ENCODE measurements at places on chromosomes 6 and 20.

GRCh38 chr6:33632558-33633039, 11.5 kb downstream of the ITPR3 start:
- DNase-seq = no peak

DNA sequence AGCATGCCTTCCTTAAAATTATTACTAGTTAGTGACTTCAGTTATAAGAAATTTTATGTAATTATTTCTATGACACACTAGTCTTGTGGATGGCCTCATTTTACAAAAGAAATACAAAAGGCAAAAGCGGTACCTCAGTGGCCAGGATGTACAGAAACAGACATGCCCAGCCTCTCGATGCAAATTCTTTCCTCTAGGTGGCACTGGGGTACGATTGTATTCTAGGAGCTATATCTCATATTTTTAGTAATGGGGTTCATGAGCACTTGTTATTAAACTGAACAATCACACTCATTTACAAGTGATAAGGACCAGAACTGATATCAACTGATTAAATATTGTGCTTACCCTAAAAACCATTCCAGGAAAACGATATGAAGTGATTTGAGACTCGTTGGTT, 59.8 kb downstream of the SOD2 start:
- peak; percentile 53 for DNase-seq

DNA sequence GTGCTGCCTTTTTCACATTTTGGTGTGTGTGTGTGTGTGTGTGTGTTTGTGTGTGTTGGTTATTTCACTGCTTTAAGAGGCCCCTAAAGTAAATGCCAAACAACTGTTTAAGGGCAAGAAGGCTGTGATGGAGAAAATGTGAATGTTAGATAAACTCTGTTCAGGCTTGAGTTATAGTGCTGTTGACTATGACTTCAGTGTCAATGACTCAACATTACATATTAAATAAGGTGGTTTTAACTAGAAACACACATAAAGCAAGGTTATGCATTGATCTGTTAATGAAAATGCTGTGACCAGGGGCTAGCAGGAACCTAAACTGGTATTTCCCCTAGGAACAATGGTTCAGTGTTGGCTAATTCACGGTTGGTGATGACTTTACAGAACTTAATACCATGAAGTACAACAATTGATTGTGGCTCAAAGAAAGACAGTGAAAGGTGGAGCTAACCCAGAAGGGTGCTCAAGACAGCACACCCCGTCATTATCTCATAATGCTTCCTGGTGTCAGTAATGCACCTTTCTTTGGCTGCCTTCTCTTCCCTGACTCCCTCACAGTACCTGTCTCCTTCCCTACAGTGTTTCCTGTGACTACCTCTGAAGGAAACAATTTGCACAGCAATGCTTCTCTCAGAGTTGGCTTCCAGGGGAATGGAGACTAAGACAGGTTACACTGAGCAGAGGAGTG, 116.1 kb downstream of the RIN2 start:
- no peak for DNase-seq

DNA sequence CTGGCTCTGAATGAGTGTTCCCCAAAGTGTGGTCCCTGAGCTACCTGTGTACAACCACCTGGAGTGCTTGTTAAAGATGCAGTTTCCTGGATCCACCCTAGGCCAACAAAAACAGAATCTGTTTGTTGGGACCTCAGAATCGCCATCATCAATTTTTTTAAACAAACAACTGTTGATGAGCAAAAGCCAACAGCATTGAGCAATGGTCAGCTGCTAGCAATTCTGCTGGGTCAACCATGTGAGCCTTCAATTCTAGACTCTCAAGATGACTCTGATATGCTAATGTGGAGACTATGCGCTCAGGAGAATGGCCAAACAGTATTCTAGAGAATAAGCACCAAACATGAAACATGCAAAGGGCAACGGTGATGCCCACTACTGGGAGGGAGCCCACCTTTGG, 64.4 kb upstream of the IYD start:
- DNase-seq = no peak

- no peak for DNase-seq
Measured at GRCh38 chr20:31390490-31390889, at the start of gene DEFB119. DEFB119 (minus strand) TSS chr20:31390590; CDS start chr20:31390483, 107 bp downstream.
